ENCODE measurements at places on chromosomes 12 and 14.

GRCh38 chr14:58665773-58666500 is 28.2 kb downstream of the DACT1 start:
- no peak for DNase-seq

DNA sequence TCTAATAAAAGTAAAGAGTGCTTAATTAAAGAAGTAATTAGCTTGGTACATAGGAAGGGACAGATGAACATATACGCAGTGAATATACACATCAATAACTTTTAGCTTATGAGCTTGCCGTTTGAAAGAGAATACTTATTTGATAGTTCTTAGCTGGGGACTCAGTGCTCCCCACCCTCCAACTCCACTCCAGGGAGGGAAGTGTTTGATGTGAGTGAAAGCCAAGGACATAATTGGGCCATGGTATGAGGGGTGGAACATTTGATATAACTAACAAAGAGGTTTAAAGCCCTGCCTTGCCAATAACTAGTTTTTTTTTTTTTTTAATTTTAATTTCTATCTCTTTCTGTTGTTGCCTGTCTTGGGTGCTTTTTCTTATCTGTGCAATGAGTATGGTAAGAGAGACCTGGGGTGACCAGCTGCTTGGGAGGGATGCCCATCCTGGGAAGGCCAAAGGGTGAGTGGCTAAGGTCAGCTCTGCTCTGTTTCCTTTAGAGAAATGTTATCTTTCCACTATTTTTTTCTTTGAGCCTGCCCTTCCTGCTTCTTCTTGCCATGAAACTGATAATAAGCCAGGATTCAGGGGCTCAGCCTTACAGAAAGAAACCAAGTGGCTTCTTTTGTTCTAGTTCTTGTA is 132.8 kb upstream of the CPSF6 start:
- no peak for DNase-seq

DNA sequence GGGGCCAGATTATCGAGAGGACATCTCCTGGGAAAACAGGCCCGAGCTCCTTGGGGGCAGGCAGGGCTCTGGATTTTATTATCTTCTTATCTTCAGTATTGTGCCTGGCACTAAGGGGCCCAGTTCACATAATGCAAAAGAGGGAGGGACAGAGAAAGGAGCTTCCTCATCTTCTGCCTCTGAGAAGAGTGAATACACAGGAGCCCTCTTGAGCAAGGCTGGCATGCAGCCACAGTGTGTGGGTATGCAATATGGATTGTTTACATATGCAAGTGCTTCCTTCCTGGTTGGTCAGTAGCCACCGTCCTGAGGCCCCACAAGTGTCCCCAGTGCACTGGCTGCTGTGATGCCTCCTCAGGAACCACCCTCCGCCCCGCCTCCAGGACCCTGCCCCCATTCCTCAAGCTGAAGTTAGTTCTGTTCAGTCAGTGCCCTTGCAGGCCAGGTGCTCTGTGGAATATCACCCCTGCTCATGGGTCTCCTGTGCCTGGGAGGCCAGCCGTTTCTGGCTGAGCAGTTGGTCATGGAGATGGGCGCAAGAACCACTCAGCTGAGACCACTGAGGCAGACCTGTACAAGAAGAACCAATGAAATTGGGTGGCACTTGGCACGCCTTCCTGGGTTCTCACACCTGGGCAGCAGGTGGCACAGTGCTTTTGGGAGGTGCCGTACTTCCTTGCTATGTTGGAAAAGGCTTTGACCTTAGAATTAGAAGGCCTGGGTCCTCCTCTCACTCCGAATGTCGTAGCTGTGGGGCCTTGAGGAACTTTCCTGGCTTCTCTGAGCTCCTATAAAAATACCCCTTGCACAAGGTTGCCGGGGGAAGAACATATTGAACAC is 35.1 kb upstream of the ACTN1 start:
- DNase-seq, result no peak

GRCh38 chr12:77940011-77940423 is 109.3 kb downstream of the NAV3 start:
- no peak for DNase-seq

- DNase-seq, result no peak
These were observed 16.4 kb upstream of the MED13L start for GRCh38 chr12:116293687-116294453.

DNA sequence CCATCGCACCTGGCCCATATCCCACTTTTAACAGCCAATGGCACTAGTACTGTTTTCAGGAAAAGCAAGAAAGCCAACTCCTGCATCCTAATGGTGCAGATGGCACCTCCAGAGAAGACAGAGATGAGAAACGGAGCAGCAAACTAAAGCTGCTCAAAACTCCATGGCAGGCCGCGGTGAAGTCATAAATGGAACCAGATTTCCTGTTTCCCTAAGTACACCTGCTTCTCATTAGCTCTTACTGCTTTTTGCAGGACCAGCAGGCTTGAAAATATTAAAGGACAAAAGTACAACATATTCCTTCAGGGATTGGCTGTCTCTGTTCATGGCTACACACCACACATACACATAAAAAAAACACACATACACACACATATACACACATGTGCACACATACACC is 36.7 kb upstream of the LGALS3 start:
- DNase-seq, result no peak

GRCh38 chr12:34107781-34108404 is 85.6 kb downstream of the ALG10 start:
- no peak for DNase-seq

- DNase-seq, result no peak
These were observed 236.2 kb downstream of the EGLN3 start for GRCh38 chr14:33714527-33715226.

DNA sequence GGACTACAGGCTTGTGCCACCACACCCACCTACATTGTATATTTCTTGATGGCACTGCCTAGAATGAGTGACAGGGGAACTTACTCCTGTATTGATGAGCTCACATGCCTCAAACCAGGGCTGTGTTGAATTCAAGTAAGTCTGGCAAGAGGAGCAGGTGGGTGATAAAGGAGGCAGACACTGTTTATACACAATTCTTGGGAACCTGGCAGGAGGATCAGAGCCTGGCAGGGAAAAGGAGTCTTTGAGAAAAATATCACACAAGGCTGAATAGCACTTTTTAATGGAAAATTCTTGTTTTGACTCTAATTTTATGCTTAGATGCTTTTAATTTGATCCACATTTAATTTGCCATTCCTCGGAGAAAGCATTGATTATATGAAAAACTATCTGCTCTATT is 293.1 kb upstream of the NPAS3 start:
- DNase-seq, result no peak

DNA sequence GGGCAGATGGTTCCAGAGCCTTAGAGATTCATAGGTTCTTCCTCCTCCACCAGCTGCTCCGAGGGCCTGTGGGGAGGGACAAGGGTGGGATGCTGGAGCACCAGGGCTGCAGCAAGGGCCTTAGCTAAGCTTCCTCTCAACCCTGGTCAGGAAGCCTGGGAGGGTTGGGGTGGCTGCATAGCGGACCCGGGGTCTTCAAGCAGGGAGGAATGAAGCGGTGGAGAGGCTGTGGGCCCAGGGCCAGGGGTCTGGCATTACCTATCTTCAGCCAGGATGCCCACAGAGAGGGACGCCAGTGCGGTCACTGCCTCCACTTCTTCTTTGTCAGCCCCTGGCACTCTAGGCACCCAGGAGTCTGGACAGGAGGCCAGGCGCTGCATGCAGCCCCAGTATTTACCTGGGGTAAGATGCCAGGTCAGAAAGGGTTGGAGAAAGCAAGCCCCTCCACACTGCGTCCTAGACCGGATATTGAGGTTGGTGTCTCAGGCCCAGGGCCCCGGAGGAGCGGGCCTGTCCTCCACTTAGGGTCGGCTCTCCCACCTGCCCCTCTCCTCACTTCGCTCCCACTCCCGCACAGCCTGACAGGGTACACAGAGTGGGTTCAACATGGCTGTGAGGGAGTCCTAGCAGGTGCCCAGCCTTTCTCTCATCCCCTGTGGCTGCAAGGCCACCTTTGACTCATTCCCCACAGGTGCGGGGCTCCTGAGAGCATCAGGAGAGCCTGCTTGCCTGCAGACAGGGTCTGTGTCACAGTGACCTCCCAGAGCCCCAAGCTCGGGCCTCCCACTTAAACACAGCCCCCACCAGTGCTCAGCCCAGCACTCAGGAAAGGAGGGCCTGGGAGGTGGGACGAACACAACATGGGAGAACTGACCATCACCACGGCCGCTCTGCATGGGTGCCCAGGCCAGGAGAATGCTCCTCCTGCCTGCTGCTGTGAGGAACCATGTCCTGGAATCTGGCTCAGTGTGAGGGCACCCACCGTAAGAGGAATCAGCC is 11.1 kb downstream of the SLC48A1 start:
- DNase-seq, result no peak

DNA sequence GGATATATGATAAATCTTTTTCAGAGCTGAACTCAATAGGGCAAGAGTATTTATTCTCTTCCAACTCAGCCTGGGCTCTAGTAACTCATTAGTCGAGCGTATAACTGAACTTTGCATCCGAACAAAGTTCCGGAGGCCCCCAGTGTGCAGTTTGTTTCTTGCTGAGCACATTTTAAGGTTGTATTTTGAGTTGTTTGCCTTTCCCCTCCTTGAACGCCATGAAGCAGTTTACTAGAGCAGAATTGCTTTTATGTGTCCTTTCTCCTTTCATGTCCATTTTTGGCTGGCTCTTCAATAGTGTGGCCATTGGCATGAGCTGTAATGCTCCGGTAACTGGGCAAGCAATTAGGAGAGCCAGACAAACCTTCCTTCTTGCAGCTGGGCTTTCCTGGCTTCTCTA is 105.3 kb downstream of the WIF1 start:
- no peak for DNase-seq

DNA sequence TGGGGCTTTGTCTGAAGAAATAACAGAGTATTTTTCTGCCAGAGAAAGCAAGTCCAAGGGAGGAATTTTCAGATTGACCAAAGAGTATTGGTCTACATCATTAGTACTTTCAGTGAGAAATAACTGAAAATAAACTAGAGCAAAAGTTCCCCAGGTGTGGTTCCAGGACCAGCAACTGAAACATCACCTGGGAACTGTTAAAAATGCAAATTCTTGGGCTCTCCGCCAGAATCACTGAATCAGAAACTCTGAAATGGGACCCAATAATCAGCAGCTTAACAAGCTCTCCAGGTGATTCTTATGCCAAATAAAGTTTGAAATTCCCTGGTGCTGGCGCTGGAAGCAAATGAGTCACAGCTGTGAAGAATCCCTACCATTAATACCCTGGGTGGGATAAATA is 52.1 kb downstream of the EIF2S3B start:
- DNase-seq, result no peak

DNA sequence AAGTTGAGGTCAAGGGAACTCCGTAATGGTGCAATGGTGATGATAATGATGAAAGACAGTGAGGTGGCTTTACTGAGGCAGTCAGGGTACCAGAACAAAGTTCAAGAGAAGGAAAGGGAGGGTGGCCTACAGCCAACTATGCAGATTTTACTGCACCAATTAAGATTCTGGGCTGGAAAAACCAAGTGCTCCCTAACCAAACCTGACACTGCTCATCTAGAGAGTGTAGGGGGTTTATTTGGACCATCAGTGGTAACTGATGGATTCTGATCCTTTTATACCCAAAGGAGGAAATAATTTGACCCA is 387 bp downstream of the LRRC9 start:
- no peak for DNase-seq

- DNase-seq, result no peak
These were observed at the start of gene ARHGDIB for GRCh38 chr12:14961466-14962152. Gene ARHGDIB, minus strand, starts transcription at chr12:14961601. Its CDS starts 10,889 bp downstream, at chr12:14950712.

DNA sequence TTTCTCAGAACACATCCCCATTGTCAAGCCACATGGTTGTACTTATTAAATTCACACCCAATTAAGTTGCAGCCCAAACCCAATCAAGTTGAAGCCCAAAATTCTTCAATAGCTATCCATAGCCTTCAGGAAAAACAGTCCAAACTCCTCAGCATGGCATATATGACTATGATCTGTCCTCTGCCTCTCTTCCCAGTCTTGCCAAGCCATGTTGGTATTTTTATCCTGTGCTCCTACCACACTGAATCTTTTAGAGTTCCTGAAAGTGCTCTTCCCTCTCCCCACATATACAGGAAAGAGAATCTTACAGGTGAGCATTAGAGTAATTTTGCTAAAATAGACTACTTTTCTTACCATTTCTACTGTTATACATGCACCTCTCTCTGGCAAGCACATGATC is 834.9 kb downstream of the RPS29 start:
- DNase-seq, result no peak

DNA sequence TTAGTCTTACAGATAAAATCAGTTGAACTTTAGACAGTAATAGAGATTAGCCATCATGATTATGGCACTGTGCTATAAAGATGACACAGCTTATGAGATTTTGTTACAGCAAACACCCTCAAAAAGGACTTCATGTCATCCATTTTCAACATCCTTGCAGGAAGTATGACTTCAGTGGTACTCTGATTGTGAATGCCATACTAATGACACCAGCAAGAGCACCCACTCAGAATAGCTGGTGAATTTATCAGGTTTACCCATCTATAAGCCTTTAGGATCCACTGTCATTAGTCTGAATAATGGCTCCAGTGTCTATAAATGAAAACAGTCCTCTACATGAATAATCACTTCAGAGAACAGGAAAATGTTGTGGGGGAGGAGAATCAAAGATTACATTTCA is 615.2 kb downstream of the RPS29 start:
- DNase-seq, result no peak

DNA sequence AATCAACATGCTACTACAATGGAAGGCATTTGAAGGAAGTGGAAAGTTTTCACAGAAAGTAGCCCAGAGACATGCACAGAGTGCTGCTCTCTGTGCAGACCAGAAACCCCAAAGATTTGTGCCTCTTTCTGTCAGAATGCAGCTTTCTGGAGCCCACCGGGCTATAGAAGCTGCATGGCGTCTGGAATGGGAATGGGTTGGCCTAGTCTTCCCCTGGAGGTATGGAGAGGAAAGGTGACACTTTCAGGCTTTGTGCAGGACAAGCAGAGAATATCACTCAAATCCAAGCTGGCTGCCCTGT is 21.3 kb upstream of the ZFP36L1 start:
- no peak for DNase-seq

DNA sequence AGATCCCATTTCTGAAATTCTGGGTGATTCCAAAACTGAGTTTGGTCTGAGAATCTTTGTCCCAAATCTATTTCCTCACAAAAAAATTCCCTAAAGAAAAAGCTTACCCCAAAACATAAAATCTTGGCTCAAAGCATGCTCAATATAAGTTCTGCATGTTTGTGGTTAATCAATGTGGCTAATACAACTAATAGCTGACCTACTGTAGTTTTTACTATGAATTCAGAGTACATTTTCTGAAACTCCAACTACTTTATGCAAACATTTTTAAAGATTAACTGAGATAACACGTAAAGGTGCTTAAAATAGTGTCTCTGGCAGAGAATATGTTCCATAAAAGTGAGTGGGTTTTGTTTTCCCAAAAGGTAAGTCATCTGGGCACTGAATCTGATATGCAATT is 133.1 kb downstream of the MED13L start:
- DNase-seq, result no peak

GRCh38 chr12:25388183-25388582 is 137.5 kb upstream of the KRAS start:
- no peak for DNase-seq

DNA sequence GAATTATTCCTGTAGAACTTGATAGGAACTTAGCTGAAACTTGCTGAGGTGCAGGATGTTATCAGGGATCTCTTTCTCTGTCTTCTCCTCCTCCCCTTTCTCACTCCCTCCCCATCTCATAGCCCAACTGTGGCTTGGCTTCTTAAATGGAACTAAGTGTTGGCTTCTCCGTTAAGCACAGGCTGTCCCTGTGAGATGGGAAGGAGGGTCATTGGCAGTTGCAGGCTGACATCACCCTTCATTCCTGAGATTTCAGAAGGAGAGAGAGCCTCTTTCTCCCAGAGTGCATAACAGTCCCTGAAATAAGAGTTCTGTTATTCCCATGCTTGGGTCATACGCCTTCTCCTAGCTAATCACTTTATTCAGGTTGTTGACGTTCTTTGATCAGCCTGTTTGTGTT is 162.0 kb downstream of the UNC79 start:
- DNase-seq, result no peak
